ENCODE measurements at places on chromosomes 1 and 21.

- no peak for DNase-seq
Observed at GRCh38 chr1:47803815-47804501, 193.2 kb downstream of the TRABD2B start.

GRCh38 chr1:185595835-185596667, 138.1 kb upstream of the HMCN1 start:
- peak; percentile 59 for DNase-seq

DNA sequence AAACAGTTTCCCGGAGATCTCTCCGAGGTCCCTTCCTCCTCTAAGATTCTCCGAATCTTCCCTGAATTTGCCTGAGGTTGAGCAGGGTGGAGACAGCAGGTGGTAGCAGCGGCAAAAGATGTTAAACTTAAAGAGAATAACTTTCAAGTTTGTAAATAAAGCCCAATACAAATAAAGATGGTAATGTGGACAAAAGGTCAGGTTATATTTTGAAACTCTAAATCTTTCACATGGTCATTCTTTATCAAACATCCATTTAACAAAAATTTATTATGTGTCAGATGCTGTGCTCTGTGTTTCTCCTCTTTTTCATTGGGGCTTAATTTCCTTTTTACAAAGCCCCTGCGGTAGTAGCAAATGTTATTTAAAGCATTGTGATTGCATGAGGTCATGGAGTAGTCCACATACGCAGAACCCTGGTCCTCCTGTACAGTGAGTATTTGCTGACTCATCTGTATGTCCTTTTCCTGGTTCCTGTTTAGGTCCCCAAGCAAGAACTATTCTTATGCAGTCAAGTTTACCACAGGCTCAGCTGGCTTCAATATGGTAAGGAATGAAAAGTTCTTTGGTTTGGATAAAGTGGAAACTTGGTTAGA, 119.2 kb downstream of the ITSN1 start:
- DNase-seq, result no peak

DNA sequence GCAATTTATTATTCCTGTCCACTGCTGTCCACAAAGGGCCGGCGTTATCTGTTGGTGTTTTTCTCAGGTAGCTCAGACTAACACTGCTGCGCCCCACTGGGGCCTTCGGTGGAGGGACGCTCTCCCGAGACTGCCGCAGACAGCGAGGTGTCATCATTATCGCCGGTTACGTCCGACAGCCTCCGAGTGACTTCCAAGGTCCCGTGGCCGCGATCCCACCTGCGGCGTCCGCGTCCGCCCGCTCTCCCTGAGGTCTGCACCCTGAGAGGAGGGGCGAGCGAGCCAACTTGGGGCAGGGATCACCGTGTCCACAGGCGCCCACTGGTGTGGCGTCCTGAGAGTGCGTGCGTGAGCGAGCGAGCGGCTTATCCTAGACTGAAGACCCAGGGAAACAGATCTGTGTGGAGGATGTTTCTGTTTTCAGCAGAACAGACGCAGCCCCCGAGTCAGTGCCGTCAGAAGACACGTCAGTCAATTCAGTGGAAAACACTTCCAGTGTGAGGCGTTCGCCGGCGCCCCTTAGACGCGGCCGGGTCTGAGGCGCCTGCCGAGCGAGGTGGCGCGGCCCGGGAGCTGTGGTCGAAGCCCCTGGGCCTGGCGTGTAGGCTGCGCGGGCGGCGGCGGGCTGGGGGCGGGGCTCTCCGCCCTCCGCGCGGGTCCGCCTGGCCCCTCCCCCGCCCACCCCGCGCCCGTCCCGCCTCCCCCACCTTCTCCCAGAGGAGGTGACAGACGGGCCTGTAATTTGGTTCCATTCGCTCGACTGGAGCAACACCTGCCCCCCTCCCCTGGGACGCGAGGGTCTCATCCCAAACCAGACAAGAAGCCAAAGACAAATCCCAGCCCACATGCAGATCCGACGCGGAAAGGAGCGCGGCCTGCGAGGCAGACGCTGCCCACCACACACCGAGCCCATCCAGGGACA, 12.6 kb downstream of the NHLH2 start:
- no peak for DNase-seq

- DNase-seq, result peak; percentile 46
Observed at GRCh38 chr21:34367320-34367935, 3.6 kb downstream of the KCNE2 start.

DNA sequence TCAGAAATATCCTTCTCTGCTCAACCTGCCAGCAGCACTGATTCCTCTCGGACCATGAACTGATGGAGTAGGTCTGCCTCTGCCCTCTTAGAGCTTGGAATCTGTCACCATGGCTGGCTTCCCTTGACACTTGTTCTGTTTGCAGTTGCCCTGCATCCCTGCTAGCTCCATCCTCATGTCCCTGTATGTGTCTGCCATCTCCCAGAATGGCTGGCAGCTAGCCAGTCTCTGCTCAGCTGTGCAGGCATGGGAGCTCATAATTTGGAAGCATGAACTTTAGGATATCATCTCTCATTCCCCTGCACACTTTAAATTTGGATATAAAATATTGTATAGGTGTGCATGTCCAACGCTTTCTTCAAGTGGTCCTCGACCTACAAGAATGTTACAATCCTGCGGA, 95.4 kb downstream of the C1orf94 start:
- DNase-seq, result no peak

DNA sequence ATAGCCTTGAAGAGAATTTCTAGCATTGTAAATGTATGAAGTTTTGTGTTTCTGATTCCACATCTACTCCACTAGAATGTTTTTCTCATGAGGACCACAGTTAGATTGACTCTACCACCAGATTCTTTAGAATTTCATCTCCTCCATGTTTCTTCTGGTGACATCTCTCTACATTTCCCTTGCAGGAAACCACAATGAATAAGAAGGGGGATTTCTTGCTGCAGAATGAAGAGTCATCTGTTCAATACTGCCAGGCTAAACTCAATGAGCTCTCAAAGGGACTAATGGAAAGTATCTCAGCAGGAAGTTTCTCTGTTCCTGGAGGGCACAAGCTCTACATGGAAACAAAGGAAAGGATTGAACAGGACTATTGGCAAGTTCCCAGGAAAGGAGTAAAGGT, 18.6 kb downstream of the GBP6 start:
- no peak for DNase-seq

DNA sequence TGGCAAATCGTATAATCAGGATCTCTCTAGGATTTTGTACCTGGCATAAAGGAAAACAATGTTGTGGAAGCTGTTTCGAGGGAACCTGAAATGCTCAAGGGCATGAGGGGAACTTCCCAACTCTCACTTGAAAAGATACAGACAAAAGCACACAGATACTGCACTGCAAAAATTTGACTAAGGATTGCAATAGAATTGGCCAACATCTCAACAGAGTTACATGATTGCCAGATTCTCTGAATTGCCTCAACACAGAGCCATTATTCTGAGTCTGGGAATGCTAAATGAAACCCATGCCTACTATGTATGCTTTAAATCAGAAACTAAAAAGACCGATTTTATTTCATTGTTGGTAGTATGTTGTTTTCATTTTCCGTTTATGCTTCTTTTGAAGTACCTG, 16.0 kb downstream of the KRTAP19-8 start:
- DNase-seq, result no peak

GRCh38 chr1:153519242-153519641, 16.5 kb downstream of the S100A6 start:
- DNase-seq, result no peak

DNA sequence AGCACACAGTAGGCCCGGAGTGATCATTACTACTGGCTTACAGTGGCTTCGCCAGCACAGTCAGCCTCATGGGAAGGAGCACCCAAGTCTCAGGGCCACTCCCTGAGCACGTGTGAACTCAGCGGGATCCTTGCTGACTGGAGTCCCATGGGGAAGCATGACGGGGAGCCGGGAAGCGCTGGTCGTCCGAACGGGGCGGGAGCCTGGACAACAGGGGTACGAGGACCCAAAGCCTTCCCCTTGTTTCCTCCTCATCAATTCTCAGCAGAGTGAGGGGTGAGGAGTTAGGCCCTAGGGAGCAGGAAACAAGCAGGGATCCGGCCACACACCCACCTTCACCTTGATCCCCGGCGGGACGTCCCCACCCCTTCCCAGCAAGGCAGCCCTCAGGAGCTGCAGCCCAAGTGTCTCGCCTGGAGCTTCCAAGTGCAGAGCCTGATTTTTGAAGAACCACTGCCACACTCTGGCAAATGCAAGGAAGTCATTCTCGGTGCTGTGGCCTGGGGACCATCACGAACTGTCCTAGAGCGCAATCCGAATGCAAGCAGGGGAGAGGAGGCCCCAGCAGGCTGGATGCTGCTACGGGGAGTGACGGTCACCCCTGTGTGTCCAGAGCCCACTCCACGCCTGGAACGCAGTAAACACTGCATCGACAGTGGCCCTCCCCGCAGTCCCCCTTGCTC, 35.5 kb downstream of the TOMM20 start:
- DNase-seq, result no peak

GRCh38 chr1:151282883-151283725, 1.0 kb downstream of the ZNF687 start:
- DNase-seq, result peak; percentile 27

DNA sequence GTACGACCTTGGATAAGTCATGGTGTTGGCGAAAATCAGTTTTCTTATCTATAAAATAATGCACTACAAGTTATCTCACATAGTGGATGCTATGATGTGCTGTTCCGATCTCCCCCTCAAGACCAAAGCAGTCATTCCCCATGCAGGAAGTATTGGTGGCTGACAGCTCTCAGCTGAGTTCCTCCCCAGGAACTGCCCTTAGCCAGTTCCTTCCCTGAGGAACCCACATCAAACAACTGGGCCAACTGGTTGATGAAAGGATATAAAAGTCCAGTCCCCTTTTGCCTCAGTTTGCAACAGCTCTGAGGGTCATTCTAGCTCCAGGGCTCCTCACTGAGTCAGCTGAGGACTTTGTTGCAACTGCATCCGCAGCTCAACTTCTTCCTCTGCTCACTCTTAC, 16.1 kb upstream of the SLAMF1 start:
- DNase-seq, result no peak

- peak; percentile 11 for DNase-seq
Observed at GRCh38 chr1:219174460-219175211, 958 bp downstream of the LYPLAL1 start.

DNA sequence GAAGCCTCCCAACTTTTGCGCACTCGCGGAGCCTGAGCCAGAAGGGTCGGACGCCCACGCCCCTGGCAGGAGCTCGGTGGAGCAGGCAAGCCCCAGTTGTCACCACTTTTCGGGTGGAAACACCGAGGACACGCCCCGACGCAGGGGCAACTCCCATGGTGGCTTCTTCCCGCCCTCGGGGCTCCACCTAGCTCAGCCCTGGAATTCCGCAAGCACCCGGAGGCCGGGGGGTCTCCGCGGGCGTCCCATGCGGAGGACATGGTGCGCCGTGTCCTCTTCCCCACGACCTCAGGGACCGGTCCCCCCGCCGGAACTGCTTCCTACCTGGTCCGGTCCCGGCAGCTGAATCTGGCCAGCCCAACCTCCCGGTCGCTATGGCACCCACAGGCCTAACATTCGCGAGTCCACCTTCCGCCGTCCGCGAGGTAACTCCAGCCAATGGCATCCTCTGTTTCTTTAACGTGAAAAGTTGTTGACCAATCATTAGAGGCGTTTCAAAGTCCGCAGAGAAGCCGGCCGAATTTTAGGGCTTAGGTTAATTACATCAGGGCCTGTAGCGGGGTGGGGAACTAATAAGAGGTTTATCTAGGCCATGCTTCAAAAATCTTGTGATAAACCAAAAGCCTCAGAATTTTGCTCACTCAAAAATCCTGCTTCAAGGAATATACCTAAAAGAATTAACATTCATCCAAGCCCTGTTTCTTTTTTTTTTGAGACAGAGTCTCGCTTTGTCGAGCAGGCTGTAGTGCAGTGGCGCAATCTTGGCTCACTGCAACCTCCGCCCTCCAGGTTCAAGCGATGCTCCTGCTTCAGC, at the start of gene STPG1:
Gene STPG1 (minus strand): TSS at position 433 of the 814 bp plus-strand sequence. CDS start 12,394 bp downstream, outside the sequence.
- peak; percentile 78 for DNase-seq

DNA sequence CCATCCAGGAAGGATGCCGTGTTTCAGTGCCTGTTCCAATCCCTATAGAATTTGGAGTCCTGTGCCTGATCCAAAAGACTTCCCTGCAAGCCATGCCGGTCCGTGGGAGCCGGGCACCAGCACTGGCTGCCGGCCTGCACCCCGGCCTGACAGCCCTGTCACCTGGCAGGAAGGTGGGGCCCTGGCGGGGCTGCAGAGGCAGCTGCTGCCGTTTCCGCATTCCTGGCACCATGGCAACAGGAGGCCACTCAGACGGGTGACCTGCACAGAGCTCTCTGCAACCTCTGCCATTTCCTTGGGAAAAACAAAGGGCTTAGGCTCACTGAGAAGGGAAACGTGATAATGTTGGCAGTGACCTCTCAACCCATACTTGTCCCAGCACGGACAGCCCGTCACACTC, 63.2 kb upstream of the TMEM51 start:
- DNase-seq, result no peak

DNA sequence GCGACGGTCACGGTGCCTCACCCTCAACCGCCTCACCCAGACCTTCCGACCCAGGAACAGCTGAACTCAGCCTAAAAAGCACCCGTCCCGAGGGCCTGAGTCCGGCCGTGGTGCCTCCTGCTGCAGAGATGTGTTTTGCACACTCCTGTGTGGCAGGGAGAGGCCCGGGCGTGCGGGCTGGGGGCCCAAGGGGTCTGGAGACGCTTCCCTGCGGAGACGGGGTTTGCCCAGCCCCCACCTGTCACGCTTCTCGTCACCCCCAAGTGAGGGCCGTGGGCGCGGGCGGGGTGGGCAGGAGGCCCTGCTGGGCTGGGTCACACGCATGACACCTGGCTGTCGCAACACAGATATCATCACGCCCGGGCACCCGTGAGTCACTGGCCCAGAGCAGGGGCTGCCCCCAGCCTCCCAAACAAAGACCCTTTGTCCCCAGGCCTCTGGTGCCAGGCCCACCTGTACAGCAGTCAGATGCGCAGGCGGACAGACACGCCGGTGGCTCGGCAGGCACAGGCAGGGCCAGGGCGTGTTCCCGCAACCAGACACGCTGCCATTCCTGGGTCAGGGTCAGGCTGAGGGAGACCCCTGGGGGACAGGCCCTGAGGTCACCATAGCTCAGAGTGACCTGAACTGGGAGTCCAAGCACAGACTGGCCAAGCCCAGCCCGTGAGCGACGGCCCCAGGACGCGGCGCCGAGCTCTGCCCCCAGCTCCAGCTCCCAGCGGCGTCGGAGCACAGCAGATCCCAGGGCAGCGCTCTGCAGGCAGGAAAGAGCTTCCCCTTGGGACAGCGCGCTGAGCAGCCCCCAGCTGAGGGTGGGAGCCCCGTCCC, 6.1 kb downstream of the B3GALT6 start:
- no peak for DNase-seq

- no peak for DNase-seq
Observed at GRCh38 chr1:115088871-115089419, 358 bp downstream of the TSPAN2 start.

All from stimulated activated CD4-positive, alpha-beta T cell treated with anti-CD3 and anti-CD28 coated beads, Interleukin-4, amount 100 ng/mL, for 24 hours (primary cell).